Smooth muscle cell of the umbilical artery (primary cell): ENCODE measurements at places on chromosomes 16 and 17. TPM values are rescaled to one million over a fixed set of nuclear protein-coding genes. Genes with fewer than 3 reads are reported as not detected.

CSHL1 gene
- not detected in 2 replicates for total RNA-seq

DOC2B gene
- total RNA-seq = not detected in 2 replicates

HP gene
- total RNA-seq = not detected in 2 replicates

EFNB3 gene
- total RNA-seq = under 0.01 and 0.23 TPM in 2 replicates

G6PC1 gene
- not detected in 2 replicates for total RNA-seq

DNAAF8 gene
- 0.83 and 1.2 TPM in 2 replicates for total RNA-seq

RRAD gene
- total RNA-seq = 21.1 and 37.4 TPM in 2 replicates

SLC22A31 gene
- 0.18 and 8.6 TPM in 2 replicates for total RNA-seq

SCIMP gene
- not detected in 2 replicates for total RNA-seq

TCAP gene
- 0.30 and 0.60 TPM in 2 replicates for total RNA-seq

C16orf92 gene
- not detected in 2 replicates for total RNA-seq

OTOP3 gene
- total RNA-seq = not detected in 2 replicates

HAS3 gene
- 3.9 and 10.1 TPM in 2 replicates for total RNA-seq

IL34 gene
- total RNA-seq = 1.9 and 4.5 TPM in 2 replicates

ACAP1 gene
- total RNA-seq = 0.09 and 4.8 TPM in 2 replicates

ELOB gene
- 124 and 257 TPM in 2 replicates for total RNA-seq

CMTM2 gene
- not detected in 2 replicates for total RNA-seq

KIF18B gene
- 0.30 and 3.2 TPM in 2 replicates for total RNA-seq

TBC1D3H gene
- total RNA-seq = not detected in 2 replicates

ABCA6 gene
- total RNA-seq = 1.3 and 4.5 TPM in 2 replicates

CNGB1 gene
- total RNA-seq = not detected in 2 replicates

ALOX12 gene
- total RNA-seq = not detected in 2 replicates

HES7 gene
- total RNA-seq = not detected in 2 replicates

SALL1 gene
- total RNA-seq = 0.09 and 0.59 TPM in 2 replicates

CDR2L gene
- total RNA-seq = 19.9 and 47.2 TPM in 2 replicates
